ENCODE measurements at places on chromosomes 3 and 15. TPM values are rescaled to one million over a fixed set of nuclear protein-coding genes. Genes with fewer than 3 reads are reported as not detected.

The RHCG gene
- not detected for total RNA-seq

- no peaks in the 10 kb centered on the region for H3K36me3 ChIP-seq
- no peaks in the 10 kb centered on the region for H3K27me3 ChIP-seq
- no peak for DNase-seq
- no peak overlapping the region for H3K4me3 ChIP-seq
These were observed 41.2 kb downstream of the SMAD6 start for GRCh38 chr15:66743204-66743603.

- H3K27me3 ChIP-seq: no peaks in the 10 kb centered on the region
- H3K36me3 ChIP-seq: peaks cover 2% of the 10 kb centered on the region
- H3K27ac ChIP-seq: no peak overlapping the region
These were observed 92.7 kb upstream of the PLXND1 start for GRCh38 chr3:129699199-129699598.

- H3K36me3 ChIP-seq: peaks cover 6% of the 10 kb centered on the region
- peaks cover 37% of the 10 kb centered on the region for H3K4me1 ChIP-seq
- no peak for DNase-seq
- no peak overlapping the region for H3K27ac ChIP-seq
These were observed 49.5 kb upstream of the SEC13 start for GRCh38 chr3:10370429-10370828.

DNA sequence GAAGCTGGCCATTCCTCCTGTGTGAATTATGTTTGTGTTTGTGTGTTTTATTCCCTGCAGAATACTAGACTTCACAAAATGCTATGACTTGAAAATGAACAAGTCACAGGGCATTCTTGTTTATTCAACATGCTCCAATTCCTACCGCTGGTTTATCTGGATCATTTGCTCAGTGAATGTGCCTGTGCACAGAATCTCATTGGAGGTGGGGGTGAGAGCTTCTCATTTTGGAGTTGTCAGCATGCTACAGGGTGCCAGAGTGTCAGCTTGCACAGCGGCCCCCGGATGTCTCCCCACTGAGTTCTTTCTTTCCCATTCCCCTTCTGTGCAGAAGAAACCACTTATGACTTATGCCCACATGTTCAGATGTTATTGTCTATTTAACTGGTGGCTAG, 428.7 kb downstream of the ROBO2 start:
- H3K4me1 ChIP-seq: no peaks in the 10 kb centered on the region
- no peak for DNase-seq
- no peak overlapping the region for H3K4me3 ChIP-seq
- no peak overlapping the region for H3K27ac ChIP-seq
- no peaks in the 10 kb centered on the region for H3K36me3 ChIP-seq

- no peak for DNase-seq
- no peaks in the 10 kb centered on the region for H3K27me3 ChIP-seq
- H3K4me3 ChIP-seq: peak overlapping the region; percentile 75
- peaks cover 70% of the 10 kb centered on the region for H3K4me1 ChIP-seq
- peaks cover 42% of the 10 kb centered on the region for H3K36me3 ChIP-seq
These were observed 996.4 kb upstream of the CFAP20DC start for GRCh38 chr3:60046210-60046609.

GRCh38 chr3:197015790-197016736, 13.6 kb downstream of the MELTF start:
- no peaks in the 10 kb centered on the region for H3K27me3 ChIP-seq
- no peak overlapping the region for H3K27ac ChIP-seq
- no peaks in the 10 kb centered on the region for H3K36me3 ChIP-seq
- no peak for DNase-seq
- H3K4me1 ChIP-seq: no peaks in the 10 kb centered on the region
- no peak overlapping the region for H3K4me3 ChIP-seq

All from activated T-cell treated with anti-CD3 and anti-CD28 coated beads, Interleukin-2, amount 50 U/mL, for 72 hours (primary cell).